ENCODE measurements at places on chromosomes 7 and 10.

DNA sequence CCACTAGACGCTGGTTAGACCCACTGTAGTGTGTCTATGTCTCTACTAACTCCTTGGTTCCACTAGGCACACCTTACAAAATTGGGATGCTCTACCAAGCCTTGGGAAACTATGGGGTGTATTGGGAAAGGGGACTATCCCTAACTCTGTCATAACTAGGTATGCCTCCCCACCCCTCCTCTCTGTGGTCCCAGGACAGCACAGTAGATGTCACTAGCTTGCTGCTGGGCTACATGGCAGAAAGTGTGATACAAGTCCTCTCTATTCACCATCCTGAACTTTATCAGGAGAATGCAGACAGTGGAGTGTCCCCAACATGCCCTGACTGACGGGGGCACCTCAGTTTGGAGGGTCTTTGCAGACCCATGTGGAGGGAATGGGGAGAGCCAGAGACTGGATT lies 30.3 kb upstream of the TMEM273 start:
- DNase-seq = no peak

- no peak for DNase-seq
Observed at GRCh38 chr7:23220690-23221305, 25.8 kb upstream of the GPNMB start.

DNA sequence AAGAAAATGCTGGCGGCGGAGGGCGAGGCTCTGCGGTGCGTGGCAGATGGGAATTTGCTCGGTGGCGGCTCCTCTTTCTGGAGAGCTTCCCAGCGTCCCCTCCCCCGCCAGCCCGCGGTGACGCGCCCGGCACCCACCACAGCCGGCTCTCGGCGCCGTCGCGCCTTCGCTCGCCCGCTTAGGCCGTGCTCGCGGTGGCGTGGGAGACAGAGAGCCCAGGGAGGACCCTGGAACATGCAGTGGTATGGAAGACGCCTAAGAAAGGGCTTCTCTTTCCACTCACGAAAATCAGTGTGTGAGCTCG lies 576 bp upstream of the CSGALNACT2 start:
- DNase-seq = peak; percentile 36

DNA sequence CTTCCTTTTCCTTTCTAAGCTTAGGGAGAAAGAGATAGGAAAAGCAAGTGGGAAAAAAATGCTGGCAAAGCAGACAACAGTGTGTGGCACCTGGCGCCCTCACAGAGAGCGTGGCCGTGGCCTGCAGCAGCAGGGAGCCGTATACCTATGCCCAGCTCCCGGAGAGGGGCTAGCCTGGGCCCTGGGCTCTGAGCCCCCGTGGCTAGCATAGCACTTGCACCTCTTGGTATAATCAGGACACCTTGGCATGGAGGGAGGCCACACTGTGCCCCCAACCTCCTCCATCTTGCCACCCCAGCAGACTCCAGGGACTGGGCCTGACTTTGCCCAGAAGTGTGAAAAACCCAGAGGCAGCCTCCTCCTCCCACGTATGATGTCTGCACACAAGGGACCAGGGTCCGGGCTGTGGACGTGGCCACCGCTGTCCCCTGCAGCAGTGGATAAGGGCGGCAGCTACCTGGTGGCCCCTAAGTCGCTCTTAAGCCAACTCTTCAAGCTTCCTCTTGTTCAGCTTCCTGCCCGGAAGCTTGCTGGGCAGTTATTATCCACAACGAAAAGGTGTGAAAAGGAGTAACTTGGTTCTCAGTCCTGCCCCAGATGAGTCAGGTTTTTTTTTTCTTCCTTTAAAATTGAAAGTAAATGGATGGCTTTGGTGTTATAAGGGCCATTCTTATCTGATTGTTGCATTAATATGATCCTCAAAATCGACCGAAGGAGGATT lies 249.1 kb upstream of the PITRM1 start:
- no peak for DNase-seq

DNA sequence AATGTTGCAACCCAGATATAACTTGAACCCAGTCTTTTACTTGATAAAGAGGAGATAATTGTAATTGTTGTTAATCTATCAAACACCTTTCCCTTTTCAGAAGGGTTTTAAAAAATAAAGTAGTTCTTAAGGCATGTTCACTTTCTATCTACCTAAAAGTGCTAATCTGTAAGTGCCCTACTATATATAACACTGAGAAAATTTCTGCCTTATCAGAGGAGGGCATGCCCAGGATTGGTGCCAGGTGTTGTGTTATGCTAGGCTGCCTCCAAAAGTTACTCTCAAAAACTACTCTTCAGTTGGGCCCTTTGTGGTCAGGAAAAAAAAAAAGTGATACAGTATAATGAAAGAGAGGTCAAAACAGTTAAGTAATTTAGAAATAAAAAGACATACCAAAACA lies 36.3 kb downstream of the SMNDC1 start:
- no peak for DNase-seq

- no peak for DNase-seq
Observed at GRCh38 chr7:106048706-106049020, 63.4 kb downstream of the SYPL1 start.
